Hematopoietic multipotent progenitor cell treated with erythropoietin and hydrocortisone succinate and interleukin-3 and kit ligand, for 6 days (in vitro differentiated cells): ENCODE measurements at places on chromosomes 5 and 9.

DNA sequence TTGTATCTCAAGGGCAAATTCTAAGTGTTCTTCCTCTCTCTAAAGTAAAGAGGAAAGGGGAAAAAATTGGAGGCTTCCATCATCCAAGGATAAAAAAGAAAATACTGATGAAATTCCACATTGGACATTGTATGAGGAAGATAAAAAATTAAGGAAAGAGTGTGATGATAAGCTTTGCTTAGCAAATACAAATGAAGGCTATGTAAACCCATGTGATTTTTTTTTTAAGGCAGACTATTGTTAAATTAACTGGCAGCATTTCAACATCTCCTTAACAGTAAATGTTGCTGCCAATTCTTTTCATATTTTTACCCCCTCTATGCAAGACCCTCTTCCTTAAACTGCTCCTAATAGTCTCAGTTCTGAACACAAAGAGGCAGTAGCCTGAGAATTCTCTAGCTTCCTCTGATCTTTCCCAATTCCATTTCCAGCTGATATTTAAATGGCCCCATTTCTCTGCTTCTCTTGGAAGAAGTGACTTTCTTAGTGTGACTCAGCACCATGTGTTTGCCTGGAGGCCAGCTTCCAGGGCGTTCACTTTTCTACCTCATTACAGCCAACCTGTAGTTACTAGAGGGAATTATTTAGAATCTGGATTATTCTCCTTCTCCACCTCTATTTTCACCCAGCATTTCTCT, 159.7 kb downstream of the TLE1 start:
- DNase-seq = no peak

DNA sequence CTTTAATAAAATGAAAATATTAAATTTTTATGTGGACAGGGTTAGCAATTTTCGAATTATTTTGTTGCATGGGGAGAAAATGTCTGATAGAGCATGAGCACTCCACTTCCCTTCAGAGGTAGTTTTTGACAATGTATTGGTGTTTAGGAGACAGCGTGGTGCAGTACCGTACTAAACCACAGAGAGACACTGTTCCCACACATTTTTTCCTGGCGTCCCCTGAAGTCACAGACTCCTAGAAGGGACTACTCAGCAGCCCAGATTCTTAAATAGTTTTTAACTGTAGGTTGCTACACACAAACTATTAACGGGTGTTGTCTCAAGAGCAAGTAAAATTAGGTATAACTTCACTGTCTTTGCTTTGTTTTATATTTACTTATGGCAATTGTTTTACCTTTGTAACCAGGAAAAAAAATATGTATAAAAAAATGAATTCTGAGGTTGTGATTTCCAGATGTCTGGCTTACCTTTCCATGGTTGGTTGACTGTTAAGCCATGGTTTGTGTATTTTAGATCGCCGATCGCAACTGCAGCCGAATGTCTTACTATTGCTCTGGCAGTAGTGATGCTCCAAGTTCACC, 171.2 kb downstream of the DOCK8 start:
- peak; percentile 77 for DNase-seq

GRCh38 chr9:109624143-109624542, 126.0 kb upstream of the PTPN3 start:
- no peak for DNase-seq

DNA sequence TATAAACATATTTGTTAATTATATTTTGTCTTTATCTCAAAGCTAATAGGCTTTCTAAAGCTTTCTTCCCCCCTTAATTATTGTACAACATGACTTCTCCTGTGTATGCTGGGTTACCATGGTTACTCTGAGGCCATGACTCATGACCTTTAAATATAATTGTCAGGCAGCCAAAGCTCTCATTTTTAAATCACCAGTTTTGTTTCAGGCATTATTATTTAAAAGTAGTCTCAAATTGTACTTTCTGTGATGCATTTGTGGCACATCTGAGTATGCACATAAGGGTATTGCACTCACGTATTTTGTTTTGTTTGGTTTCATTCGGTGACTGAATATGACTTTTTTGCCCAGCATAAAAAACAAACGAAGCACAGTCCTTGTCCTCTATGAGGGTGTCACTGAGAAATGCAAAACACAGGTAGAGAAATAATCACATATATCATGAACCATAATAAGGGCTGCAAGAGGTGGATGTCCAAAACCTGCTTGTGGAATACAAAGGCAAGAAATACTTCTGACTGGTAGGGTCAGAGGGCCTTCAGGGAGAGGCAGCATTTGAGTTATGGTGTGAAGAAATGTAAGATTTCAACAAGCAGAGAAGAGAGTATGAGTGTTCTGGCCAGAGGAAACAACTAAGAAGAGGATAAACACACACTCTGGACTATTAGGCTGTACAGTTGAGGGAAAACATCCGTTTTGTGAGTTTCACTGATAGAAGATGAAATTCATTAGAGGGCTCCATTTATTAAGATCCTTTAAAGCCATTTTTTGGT, 2.1 kb downstream of the CCDC192 start:
- DNase-seq = peak; percentile 61

GRCh38 chr5:102762095-102762534, 7.0 kb downstream of the PAM start:
- no peak for DNase-seq

GRCh38 chr5:2129568-2130272, 247.0 kb upstream of the IRX4 start:
- no peak for DNase-seq

DNA sequence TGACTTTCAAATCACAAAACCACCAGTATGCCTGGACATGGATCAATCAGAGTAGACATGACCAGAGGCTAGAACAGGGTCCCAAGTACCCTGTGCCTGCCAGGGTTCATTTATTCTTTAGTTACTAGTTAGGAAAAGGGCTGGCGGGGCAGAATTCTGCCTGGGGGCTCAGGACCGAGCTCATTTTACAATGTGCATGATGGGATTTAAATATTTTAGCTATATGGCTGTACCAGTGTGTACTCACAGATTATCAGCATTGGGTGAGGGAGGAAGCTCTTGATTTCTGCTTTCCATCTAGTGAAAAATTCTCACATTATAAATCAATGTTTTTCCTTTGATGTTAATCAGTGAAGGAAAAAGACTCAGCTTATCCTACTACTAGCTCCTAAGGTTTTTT, 1511.1 kb downstream of the EFNA5 start:
- no peak for DNase-seq

GRCh38 chr5:76341651-76342334, 61.3 kb upstream of the IQGAP2 start:
- DNase-seq = peak; percentile 52

DNA sequence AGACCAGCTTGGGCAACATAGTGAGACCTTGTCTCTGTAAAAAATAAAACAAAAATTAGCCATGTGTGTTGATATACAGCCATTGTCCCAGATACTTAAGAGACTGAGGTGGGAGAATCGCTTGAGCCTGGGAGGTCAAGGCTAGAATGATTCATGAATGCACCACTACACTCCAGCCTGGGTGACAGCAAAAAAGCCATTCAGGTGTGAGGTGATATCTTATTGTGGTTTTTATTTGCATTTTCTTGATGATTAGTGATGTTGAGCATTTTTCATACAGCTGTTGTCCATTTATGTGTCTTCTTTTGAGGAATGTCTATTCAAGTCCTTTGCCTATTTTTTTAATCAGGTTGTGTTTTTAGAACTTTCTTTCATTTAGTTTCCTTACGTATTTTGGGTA, 23.2 kb downstream of the MTAP start:
- DNase-seq = no peak

DNA sequence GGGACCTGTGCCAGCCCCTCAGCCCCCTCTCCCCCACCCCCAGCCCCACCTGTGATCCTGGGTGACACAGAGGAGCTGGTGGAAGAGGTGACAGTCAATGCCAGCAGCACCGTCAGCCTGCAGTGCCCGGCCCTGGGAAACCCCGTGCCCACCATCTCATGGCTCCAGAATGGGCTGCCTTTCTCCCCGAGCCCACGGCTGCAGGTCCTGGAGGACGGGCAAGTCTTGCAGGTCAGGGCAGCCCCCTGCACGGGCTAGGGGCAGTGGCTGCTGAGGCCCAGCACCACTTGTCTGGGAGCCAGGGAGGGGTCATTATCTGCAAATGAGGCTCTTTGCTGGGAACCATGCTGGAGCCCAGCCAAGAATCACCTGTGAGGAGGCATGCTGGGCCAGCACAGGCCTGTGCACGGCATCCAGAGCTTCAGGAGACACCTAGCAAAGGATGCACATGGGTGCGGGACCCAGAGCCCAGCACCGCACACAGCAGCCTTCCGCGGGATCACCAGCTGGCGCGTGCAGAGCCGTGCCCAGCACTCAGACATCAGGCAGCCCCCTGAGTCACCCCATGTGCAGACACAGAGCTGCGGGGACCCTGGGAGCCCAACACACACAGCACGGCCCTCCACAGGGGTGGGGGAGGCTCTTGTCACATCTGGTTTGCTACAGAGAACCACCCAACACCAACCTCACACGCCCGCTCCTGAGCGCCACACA, 62.0 kb upstream of the ASS1 start:
- no peak for DNase-seq

DNA sequence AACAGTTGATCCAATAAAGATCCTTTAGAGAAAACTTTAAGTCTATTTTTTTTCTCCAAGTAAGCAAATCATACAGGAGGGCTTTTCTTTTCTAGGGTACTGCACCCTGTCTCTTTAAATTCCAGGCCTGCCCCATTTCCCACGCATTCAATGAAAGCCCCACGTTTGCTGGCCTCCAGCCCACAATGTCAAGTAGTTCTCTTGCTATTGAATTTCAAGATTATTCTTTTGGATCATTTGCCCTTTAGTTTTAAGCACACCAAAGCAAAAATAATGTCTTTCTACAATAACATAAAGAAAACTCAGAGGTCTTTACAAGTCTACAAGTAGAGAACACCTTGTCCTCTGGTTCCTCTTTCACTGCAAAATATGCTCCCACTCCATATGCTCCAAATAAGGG, 15.6 kb downstream of the MLLT3 start:
- DNase-seq = no peak

DNA sequence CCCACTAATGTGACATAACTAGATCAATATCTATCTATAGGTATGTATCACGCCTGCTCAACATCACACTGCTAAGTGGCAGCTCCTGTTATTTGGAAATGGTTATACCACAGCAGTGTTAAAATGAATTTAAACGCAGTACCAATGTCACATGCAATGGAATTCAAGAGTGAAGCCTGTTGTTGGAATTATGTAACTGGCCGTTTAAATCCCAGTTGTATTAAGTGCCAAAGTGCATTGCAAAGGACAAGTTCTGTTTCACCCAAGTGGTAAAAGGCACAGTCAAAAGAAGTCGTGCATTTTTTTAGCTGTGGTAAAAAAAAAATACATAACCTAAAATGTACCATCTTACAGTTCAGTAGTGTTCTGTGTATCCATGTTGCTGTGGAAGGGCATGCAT, 4.3 kb downstream of the NTRK2 start:
- no peak for DNase-seq

- peak; percentile 88 for DNase-seq
Measured at GRCh38 chr9:2857564-2858198, 13.8 kb upstream of the PUM3 start.

GRCh38 chr9:107273634-107274033, 9.4 kb upstream of the RAD23B start:
- no peak for DNase-seq

DNA sequence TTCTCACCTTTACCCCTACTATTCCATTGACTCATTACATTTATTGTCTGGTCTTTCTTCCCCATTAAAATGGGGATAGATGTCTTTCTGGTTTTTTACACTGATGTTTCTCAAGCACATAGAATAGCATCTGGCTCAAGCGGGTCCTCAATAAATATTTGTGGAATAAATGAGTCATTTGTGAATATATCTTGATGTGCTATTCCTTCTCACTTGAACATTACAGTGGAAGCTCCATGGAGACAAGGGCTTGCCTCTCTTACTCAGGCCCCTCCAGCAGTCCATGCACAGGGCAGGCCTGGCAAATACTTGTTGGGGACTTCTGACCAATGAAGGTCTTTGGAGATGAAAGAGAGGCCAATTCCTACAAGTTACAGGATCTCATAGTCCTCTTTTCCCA, 151.7 kb upstream of the TAS2R1 start:
- no peak for DNase-seq

DNA sequence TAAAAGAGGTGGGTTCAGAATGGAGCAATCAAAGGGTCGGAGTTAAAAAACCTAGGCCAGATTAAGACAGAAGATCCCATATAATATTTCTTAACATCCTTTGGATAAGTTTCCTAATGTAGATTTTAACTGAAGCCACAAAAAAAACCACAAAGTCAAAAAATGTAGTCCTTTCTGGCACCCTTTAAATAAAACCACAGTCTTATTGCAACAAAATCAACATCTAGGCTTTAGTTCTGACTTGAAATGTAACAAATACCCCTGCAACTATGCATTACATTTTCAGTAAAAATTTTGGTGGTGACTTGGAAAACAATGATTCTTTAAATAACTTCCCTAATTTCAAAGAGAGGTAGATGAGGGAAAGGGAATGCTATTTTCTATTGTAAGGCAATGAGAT, 109.2 kb downstream of the PSAT1 start:
- DNase-seq = peak; percentile 7

DNA sequence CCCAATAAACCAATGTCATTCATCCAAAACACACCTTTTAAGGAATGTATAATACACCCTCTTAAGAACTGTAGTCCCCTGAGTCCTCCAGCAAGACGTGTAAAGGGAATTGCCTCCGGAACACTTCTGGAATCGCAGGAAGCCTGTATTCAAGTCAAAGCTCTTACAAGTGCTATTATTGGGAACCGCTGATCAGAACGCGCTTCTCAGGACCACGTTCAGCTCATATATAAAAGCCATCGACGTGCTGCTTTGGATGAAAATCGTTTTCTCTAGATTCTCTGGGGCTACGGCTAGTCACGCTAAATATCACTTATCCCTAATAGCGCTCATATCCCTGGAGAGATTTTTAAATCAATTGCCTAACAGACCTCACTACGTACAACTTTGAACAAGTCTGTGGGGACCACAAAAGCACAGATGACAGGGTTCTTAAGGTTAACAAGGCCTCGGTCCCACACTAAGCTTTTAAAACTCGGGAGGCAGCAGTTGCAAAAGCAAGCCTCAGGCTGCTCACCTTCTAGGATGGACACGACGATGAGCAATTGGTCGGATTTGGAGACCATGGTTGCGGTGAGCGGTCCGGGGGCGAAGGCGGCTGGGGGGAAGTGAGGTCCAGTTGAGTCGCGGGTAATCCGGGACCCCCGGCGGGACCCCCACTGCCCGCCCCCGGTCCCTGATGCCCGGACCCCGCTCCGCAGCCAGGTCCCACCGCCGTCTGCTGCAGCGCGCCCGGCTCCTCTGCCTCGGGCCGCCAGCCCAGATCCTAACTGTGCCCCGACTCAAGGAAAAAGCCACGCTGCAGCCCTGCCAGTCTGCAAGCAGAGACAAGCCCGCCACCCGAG, 548 bp downstream of the CEP120 start:
- peak; percentile 50 for DNase-seq

DNA sequence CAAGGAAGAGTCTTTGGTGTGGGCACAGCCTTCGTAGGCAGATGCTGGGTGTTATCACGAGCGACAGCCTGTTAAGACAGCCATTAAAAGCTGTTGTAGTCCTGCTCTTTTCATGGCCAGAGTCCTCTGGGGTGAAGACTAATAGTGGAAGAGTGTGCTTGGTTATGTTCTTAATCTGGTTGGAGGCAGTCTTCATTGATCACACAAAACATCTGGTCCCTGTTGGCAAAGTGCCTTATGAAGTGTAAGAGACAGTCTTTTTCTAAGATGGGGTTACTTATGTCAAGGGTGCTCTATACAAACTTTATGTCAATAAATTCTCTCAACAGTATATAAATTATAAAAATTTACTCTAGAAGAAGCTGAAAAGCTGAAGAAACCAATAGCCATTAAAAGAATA, 280.4 kb downstream of the CAAP1 start:
- no peak for DNase-seq

- no peak for DNase-seq
Measured at GRCh38 chr5:174839196-174839595, 114.8 kb downstream of the MSX2 start.
